ENCODE measurements at places on chromosomes 6 and 20.

- DNase-seq, result no peak
Measured at GRCh38 chr6:43215066-43215465, 14.2 kb downstream of the DNPH1 start.

- no peak for DNase-seq
Measured at GRCh38 chr6:99575544-99576227, 7.2 kb upstream of the CCNC start.

DNA sequence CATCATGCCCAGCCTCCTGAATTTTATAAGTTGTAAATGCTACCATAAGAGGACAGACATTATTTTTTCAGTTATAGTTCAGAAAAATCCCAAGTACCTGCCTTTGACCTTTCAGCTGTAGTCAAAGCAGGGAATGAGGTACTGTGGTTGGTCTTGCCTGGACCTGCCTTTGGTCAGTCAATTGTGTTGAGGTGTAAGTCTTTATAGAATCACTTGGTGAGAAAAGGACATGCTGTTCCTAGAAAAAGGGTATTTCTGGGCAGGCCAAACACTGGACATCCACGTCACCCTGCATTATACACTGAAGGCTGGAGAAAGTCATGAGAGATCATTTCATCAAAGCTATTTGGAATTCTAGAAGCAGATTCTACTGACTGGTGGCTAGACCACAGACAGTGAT, 40.3 kb downstream of the PEX7 start:
- no peak for DNase-seq

GRCh38 chr6:109076377-109076776, 18.3 kb downstream of the SESN1 start:
- no peak for DNase-seq

DNA sequence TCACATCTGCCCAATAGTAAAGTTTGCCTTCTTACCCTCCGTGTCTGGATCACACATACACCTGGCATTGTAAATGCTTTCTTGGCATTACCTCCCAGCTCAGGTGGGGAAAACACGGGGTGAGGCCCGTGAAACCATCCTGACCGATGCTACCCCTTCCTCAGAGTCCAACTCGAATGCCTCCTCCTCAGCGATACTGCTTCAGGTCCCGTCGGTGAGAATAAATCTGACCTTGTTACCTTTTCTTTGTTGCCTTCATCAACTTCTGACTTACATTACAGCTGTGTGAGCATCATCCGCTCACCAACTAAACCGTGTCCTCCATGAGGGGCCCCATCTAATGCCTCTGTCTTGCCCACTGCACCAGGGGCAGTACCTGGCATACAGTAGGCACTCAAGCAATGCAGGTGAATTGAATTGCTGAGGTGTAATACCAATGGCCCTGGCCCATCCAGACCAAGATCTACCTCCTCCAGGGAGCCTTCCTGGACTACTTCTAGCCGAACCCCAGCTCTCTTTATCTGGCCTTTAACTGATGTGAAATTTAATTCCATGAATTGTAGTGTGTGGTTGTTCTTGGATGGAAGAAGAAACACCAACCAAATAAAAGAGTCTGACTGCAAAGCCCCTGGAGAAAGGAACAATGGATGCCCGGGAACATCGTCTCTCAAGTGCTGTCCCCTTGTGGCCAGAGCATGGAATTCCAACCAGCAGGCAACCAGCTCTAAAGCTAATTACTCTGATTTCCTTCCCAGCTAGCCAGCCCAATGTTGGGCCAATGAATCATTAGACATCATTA, 141.5 kb downstream of the ANKRD60 start:
- DNase-seq, result peak; percentile 54

DNA sequence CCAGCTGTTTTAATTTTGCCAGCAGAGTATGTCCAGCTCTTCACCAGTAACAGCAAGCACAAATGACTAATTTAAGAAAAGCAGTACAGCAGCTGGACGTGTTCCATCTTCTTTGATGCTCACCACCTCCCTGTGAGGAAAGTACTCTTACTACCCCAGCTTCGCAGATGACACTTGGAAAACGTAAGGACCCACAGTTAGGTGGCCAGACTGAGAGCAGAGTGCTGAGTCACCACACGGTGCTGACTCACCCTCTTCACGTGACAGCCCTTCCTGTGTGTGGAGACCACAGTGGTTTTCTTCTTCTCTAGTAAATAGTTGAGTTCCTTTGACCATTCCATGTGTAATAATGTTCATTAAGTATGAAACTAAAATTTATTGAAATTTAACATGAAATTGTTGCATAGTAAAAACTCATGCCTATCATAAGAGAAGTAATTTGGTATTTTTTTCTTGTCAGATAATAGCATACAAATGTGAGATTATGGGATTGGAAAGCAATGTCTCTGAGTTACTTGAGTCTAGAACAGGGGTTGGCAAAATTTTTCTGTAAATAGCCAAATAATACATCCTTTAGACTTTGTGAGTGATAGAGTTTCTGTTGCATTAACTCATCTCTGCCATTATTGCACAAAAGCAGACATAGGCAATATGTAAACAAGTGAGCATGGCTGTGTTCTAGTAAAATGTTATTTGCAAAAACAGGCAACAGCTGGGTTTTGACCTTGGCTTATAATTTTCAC, 76.6 kb downstream of the SLX4IP start:
- peak; percentile 68 for DNase-seq

GRCh38 chr20:17799575-17800227, 99.9 kb downstream of the BANF2 start:
- no peak for DNase-seq

GRCh38 chr6:122673343-122673961, 63.2 kb downstream of the PKIB start:
- no peak for DNase-seq

DNA sequence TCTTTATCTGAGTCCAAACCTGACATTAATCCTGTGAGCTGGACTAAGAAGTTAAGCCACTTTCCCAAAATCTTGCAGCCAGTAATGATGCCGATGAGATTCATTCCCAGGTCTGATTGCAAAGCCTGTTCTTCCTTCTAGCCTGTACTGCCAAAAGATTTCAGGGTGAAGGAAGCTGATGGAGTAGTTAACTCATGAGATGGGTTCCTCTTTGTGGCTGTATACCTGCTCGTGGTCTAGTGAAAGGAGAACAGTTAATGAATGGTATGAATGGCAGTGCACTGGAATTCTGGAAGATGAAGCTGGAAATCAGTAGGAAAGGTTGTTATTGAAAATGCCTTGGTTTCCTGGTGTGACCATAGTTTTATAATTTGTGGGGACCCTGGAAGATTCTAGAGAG, 112.0 kb downstream of the FYN start:
- DNase-seq, result no peak

DNA sequence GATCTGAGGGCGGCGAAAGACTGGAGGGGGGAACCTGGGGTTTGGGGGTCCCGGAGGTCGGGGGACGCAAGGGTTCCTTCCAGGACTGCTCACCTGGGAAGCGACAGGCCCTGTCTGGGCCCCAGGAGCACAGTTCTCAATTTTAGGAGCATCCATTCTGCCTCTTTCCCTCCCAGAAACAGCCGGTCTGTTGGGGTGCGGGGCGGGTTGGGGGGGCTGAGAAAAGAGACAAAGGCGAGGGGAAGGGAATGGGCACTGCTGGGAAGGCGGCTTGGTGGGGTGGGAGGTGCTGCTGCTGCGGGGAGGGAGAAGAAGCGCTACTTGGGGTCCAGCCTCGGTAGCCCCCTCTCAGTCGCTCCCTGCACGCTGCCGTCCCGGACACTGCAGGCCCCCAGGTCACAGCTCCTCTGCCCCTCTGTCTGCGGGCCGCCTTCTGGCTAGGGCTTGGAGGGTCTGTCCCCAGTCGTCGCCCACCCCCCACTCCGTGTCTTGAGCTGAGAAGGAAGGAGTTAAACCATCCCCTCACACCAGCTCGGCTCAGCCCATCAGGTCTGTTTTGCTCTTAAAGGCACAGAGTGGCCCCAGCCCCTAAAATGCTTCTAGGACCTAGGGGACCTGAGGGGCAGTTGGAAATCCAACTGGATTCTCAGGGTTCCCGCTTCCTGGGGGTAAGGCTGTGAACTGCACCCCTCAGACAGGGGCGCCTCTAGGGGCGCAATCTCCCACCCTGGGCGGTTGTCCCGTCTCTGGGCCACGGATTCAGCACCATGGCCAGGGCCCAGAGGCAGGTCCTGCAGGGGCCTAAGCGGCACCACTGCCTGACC, 690 bp downstream of the GDAP1L1 start:
- DNase-seq, result peak; percentile 85

- DNase-seq, result no peak
Measured at GRCh38 chr20:15814911-15815310, 758.3 kb downstream of the KIF16B start.

DNA sequence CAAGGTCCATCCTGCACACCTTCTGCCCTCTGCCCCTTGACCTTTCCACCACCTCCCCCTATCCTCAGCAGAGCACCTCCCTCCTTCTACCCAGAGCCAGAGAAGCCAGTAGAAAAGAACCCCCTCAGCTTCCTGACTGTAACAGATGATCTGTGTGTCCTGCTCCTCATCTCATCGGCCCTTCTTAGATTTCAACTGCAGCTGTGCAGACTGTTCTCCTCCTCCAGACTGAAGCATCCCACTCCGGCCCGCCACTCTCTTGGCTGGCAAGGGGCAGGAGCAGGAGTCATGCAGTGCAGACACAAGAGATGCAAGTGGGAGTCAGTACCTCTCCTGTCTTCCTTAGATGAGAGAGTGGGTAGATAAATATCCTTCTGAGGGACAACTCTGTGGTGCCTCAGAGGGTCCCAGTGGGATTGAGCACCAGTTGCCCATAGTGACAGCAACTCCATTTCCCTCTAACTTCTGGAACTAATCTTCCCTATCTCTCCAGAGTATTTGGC, 163.5 kb upstream of the MLN start:
- no peak for DNase-seq

DNA sequence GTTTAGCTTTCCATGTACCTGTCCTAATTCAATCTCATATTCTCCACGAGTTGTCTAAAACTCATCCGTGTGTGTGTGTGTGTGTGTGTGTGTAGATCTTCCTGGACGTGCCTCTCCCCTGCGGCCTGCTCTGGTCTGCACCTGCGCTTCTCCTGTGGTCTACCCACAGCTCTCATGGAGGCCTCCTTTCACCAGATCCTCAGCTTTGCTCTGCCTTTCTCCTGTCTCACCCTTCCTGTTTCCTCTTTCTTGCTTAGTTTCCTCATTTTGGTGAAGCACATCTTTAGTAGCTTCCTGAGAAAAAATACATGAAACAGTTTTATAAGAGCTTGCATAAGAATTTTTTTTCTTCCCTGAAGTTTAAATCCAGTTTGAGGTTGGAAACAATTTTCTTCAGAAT, 18.1 kb downstream of the SLX4IP start:
- no peak for DNase-seq

DNA sequence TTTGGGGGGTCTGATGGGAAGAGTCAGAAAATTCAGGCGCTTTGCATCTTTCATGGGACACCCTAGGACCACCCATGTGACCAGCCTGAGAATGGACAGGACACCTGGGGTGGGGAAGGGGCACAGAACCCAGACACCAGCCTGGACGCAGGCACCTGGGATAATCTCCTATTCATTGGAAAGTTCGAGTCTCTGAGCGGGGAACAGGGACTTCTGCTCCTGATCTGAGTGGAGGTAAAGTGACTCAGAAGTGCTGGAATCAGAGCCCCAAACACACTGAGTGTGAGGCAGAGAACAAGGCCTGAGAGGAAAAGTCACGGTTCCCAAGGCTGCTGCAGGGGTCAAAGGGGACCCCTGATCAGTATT, 1.4 kb downstream of the HLA-B start:
- no peak for DNase-seq

GRCh38 chr20:44703183-44703925, 11.8 kb upstream of the CCN5 start:
- no peak for DNase-seq

- DNase-seq, result no peak
Measured at GRCh38 chr6:124721331-124721730, 240.9 kb upstream of the RNF217 start.

- no peak for DNase-seq
Measured at GRCh38 chr6:35018746-35019145, 122.4 kb downstream of the TCP11 start.

- DNase-seq, result no peak
Measured at GRCh38 chr6:31559606-31559957, 12.2 kb downstream of the NFKBIL1 start.

DNA sequence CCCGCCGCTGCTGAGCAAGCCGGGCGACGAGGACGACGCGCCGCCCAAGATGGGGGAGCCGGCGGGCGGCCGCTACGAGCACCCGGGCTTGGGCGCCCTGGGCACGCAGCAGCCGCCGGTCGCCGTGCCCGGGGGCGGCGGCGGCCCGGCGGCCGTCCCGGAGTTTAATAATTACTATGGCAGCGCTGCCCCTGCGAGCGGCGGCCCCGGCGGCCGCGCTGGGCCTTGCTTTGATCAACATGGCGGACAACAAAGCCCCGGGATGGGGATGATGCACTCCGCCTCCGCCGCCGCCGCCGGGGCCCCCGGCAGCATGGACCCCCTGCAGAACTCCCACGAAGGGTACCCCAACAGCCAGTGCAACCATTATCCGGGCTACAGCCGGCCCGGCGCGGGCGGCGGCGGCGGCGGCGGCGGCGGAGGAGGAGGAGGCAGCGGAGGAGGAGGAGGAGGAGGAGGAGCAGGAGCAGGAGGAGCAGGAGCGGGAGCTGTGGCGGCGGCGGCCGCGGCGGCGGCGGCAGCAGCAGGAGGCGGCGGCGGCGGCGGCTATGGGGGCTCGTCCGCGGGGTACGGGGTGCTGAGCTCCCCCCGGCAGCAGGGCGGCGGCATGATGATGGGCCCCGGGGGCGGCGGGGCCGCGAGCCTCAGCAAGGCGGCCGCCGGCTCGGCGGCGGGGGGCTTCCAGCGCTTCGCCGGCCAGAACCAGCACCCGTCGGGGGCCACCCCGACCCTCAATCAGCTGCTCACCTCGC, 1.5 kb downstream of the ARID1B start:
- DNase-seq, result peak; percentile 62

DNA sequence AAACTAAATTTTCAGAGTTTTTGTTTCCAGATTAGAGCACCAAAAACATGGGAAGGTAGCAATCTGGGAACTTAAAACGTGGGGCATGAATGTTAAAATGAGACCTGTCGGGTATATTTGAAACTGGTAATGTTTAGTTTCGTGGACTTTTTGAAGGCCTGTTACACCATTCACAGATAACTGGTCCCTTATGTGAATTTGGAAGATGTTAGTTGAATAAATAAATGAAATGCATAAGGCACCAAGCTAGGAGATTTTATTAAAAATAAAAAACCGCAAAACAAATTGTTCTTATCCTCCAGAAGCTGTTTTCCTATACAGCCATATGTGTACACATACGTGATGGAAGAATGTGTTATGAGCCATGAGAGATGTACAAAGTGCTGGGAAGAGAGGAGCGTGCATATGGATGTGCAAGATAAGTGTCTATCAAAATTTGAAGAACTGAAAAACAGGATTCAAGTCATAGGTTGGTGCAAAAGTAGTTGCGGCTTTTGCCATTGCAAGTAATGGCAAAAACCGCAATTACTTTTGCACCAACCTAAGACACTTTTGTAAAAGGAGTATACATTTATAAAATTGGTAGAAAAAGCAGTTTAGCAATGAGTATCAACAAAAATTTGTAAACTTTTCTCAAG, 700 bp upstream of the MCUR1 start:
- DNase-seq, result no peak
